ENCODE measurements at places on chromosomes 11 and 22. TPM values are rescaled to one million over a fixed set of nuclear protein-coding genes. Genes with fewer than 3 reads are reported as not detected.

Gene ZNF74
- 4.5 TPM for polyA plus RNA-seq

GRCh38 chr22:38756711-38757463, 1.1 kb upstream of the SUN2 start:
- no peak for DNase-seq

DNA sequence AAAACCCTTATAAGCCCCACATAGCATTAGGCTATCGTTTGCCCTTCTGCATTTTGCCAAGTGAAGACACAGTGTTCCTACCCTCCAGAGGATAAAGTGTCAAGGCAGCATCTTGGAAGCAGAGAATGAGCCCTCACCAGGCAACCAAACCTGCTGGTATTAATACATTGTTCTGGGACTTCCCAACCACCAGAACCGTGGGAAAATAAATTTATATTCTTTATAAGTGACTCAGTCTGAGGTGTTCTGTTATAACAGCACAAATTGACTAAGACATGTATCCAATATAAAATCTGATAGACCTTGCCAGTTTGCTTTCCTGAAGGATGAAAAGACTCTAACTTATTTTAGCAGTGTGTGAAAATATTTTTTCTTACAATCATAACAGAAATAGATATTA, 792.5 kb upstream of the LRRC4C start:
- no peak for DNase-seq

DNA sequence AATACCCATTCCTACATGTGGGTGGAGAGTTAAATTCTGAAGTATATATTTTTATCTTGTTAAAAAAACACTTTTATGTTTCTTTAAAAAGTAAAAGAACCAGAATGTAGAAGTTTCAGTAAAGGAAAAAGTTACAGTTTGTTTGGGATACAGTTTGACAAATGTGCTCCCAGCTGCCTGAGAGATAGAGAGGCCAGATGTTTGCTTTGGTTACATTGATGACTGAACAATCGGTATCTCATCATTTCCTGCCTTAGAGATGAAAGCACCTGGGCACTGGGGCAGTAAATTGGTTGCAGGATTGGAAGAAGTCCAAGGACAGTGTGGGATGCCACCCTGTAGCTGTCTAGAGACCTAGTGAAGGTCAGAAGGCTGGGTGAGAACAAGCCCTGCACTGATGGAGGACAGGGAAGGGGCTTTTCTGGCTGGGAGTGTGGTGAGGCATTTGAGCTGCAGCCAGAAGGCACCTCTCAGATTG, 16.6 kb downstream of the MED15 start:
- no peak for DNase-seq

Gene SPTBN2
- polyA plus RNA-seq: 0.25 TPM

DNA sequence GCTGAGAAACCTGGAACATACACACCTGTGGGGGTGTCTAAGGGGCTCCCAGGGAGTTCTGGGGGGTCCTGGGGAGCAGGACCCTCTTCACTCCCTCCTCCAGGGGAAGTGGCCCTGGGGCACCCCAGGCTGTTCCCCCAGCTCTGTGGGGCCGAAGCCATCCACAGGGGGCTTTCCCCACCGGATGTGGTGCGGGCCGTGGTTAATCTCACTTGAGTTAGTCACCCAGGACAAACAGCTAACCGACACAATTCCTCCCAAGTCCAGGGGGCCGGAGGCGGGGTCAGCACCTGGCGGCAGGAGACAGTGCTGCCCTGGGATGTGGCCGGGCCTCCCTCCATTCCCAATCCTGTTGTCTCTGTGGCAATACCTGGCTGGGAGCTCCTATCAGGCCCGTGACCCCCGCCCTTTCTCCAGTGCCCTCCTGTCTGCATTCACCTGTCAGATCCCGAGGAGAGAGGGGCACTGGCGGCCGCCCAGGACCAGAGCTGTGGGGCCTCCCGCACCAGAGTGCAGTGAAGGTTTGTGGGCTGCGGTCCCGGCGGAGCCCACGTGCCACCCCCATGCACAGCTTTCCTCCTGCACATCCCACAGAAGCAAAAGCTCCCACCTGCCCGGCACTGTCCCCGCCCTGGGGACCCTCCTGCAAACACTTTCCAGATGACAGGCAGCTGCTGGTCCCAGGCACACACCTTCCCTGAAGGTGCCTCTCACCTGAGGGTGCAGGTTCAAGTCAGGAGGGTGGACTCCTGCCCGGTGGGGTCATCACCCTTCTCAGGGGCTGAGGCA, 5.2 kb upstream of the MUC5AC start:
- no peak for DNase-seq

Gene FAM227A
- polyA plus RNA-seq: 1.0 TPM

GRCh38 chr22:44765571-44766285, 13.4 kb downstream of the ARHGAP8 start:
- no peak for DNase-seq

Gene NCR3LG1
- polyA plus RNA-seq: 2.0 TPM

DNA sequence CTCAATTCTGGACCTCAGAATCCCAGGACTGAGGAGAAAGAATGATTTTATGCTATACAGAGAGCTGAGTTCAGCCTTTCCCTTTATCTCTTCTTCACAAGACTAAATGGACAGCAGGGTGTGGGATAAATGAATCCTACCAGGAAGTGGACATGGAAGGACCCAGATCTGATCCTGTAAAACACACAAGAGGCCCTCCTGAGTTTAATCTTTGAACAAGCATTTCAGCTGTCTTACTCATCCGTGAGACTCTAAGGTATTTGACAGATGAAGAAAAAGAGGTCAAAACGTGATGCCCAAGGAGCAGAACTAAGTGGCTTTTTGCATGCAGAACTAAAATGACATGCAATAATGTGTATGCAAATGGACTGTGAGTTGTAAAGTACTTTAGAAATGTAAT, 511.3 kb downstream of the DLG2 start:
- DNase-seq: no peak

Gene PANX2
- polyA plus RNA-seq: 1.4 TPM

- DNase-seq: no peak
Measured at GRCh38 chr11:63614136-63614671, at the start of gene PLAAT3. Gene PLAAT3 (minus strand): TSS chr11:63614433. CDS start chr11:63614014, 419 bp downstream.

- DNase-seq: no peak
Measured at GRCh38 chr11:44732564-44732963, 5.8 kb downstream of the TSPAN18 start.

GRCh38 chr11:45603946-45604682, 61.3 kb downstream of the CHST1 start:
- DNase-seq: no peak

DNA sequence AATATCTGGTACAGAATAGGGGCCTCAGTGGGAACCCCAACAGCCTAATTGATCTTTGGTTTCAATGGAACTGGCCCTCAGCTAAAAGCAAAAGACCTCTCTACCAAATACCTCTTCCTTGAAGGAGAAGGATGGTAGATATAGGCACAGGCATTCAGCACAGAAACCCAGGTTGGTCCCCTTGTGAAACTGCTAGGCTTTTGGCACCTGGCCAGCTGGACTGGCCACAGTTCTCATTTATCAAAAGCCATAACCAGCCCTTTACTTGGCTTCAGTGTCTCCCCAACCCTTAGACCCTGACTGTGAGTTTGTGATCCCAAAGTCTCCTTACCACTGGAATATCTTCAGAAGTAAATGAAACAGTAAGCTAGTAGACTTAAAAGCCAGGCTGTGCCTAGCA, 152.9 kb downstream of the TENM4 start:
- no peak for DNase-seq

GRCh38 chr11:69828276-69828970, 9.2 kb upstream of the FGF3 start:
- no peak for DNase-seq

- DNase-seq: peak; percentile 83
Measured at GRCh38 chr22:33438273-33438672, 380.1 kb upstream of the SYN3 start.

GRCh38 chr11:1467270-1467669, 19.3 kb downstream of the MOB2 start:
- DNase-seq: no peak

DNA sequence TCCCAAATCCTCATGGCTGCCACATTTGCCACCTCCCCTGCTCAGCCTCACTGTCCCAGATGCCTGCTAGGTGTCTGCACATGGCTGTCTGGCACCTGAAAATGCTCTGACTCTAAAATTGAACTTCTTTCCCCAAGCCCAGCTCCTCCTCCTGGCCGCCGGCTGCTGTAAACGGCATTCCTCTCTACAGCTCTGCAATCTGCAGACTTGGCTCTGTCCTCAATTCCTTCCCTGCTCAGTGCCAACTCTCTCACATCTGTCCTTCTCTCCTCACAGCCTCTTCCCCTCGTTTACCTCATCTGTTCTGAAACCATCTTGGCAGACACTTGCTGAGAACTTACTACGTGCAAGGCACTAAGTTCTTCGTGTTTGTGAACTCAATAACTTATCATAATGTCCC, 169.4 kb upstream of the SYT13 start:
- no peak for DNase-seq

- no peak for DNase-seq
Measured at GRCh38 chr11:106280036-106280435, 202.6 kb downstream of the AASDHPPT start.

DNA sequence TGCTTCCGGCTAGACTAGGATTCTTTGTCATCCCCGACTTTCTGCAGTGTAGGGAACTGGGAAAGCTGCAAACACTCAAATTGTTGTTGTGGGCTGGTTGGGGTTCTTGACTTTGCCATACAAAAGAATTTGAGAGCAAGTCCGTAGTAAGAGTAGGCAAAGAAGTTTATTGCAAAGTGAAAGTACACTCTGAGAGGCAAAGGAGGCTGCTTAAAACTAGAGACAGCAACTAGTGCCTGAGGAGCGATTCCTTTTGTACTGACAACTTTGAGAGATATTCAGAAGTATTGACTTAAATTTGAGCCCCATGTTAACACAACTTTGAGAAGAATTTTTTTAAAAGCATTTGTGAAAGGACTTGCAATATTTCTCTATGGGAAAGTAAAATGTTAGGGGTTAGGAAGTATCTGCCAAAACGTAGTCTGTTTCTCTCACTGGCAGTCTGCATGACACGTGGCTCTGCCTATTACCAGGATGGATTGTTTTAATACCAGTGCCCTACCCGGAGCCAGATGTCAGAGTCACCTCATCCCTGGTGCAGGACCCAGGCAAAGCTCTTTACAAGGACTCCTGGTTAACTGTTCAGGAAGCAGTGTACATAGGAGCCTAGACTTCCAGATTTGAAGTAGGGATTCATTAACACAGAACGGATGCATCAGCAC, 85.0 kb upstream of the CLPB start:
- no peak for DNase-seq

DNA sequence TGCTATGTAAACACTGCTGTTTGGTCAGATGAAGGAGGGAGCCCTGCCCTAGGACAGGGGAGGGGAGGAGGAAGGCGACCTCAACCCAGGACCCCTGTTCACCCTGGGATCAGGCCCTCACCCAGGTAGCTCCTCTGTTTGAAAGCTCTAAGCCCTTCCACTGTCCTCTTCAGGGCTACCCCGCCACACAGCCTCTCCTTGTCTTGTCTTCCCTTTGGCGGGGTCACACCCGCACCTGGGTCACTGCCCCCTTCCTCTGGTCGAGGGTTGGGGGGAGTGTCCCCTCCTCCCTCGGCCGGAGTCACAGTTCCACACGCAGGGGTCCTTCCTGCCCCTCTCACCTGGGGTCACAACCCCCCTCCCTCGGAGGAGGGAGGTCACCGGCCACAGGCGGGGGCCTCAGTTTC, 463 bp upstream of the PTPMT1 start:
- no peak for DNase-seq

- peak; percentile 66 for DNase-seq
Measured at GRCh38 chr22:30609260-30610185, 2.5 kb downstream of the TCN2 start.

GRCh38 chr11:109864834-109865547, 228.2 kb upstream of the ZC3H12C start:
- DNase-seq: no peak

Gene SLC22A12
- not detected for polyA plus RNA-seq

GRCh38 chr11:71489311-71490043, 36.5 kb downstream of the NADSYN1 start:
- DNase-seq: no peak

GRCh38 chr11:96107143-96107824, 183.4 kb upstream of the MTMR2 start:
- DNase-seq: no peak

Gene BATF2
- polyA plus RNA-seq: 1.1 TPM

Gene MS4A7
- not detected for polyA plus RNA-seq

GRCh38 chr11:130318031-130318673, 3.4 kb upstream of the ZBTB44 start:
- DNase-seq: no peak

Gene SGSM1
- polyA plus RNA-seq: not detected

DNA sequence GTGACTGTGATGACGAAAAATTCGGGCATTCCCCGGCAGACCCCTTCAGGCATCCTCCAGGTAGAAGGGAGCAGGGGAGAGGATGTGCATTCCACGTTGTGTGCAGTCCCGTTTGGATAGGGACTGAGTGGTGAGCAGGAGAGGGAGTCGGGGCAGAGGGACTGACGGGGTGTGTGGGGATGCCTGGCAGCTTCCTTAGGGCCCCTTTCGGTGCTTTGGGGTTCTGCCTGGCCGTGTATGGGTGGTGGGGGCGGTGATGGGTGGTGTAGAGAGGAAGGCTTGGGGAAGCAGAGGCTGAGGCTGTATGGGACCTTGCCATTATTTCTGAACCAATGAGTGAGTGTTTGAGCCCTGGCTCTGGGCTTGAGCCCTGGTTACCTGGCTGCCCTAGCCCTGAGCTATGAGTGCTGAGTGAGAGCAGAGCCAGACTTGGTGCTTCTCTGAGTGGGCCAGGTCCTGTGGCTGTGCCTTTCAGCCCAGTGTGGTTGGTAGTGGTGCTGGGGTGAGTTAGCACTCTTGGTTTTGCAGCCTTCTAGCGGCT, 914 bp downstream of the INPPL1 start:
- no peak for DNase-seq

DNA sequence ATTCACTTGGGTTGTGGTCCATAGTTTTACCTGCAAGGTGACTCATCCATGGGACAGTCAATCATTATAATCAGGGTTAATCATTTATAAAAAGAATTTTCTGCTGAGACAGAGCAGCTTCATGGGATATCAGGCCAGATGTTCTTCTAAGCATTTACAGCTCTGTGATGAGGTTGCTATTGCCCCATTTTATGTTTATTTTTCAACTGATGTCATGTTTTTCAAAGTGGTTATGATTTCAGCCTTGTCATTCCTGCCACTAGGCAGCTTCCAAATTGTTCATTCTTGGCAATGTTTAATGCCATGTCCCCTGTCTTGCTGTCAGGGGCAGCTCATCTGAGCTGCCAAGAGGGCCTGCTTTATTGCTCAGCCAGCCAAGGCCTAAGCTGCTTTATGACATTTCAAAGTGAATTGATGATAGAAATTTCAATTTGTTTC, 35.9 kb upstream of the ZBED5 start:
- DNase-seq: no peak

DNA sequence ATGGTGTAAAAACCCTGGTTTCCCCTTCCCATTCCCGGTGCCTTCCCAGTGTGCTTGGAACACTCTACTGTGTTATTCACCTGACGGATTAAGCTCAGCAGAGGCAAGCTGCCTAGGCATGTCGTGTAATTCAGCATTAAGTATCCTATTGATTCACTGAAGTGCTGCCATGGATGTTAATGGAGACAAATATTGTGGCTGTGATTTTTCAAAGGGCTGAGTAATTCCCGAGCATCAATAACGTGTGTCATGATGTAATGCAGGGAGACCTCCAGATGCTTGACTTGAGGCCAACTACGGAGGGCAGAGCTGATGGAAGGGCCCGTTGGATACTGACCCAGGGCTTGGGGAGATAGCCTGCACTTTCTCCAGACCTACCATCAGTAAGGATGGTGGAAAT, 269.0 kb downstream of the ST3GAL4 start:
- no peak for DNase-seq

- no peak for DNase-seq
Measured at GRCh38 chr11:79242616-79243015, 198.2 kb downstream of the TENM4 start.

All from BJ (cell line).